ENCODE measurements at places on chromosomes 5 and 9.

- no peak for DNase-seq
These were observed 656.2 kb upstream of the PTPRD start for GRCh38 chr9:11269036-11269435.

DNA sequence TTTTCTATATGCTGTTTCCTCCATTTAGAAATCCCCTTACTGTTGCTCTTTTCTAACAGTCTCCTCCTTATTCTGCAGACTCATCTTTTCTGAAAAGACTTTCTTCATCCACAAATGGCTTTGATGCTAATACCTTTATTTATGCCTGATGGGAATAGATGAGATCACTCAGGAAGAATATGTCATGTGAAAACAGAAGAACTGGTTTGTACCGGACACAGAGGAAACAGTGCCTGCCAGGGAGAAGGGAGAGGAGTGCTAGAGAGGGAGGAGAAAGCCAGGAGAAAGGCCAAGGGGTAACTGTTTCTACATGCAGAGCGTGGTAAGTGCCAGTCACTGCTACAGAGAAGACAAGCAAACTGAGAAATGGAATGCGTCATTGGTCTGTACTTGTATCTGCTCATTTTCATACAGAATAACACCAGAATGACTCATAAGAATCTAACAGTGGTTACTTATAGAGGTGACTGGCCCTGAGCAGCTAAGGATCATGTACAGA lies 45.9 kb upstream of the PJA2 start:
- DNase-seq, result no peak

DNA sequence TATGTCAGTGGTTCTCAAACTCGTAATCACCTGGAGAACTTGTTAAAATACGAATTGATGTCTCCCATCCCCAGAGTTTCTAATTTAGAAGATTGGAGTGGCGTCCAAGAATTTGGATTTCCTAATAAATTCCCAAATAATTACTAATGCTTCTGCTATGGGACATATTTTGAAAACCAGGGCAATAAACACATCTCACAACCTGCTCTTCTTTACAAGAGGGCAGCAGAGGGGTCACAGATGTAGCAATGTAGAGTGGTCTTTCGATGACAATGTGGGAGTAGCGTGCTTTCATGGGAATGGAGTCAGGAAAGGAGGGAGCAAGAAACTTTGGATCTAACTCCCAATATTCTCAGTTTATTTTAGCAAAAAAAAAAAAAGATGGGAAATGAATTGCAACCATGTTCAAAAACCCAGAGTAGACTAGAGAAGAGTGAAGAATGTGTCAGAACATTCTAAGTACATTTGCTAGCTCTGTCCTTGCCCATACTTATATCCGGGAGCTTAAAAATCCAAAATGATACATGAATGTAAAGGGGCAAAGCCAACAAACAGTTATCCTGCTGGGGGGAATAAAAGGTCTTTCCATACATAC lies 33.8 kb upstream of the ALDH1A1 start:
- DNase-seq, result no peak

GRCh38 chr5:80346055-80346454 lies 26.3 kb downstream of the SPZ1 start:
- no peak for DNase-seq

DNA sequence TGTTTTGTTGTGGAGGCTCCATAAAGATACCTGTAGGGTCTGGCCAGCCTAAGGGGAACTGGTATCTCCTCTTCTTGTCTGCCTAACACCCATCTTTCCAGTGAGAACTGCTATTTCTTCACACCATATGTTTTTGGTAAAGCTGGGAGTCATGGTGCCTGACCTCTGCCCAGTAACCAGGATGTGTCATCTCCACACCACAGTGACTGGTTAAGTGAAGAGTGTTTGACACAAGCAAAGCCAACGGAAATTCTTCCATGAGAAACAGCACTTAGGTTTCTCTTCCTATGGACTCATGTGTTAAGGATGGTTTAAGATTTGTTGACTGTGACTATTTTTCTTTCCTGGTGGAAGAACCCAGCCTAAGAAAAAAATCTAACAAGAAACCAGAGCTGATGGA lies 111.5 kb downstream of the HTR4 start:
- no peak for DNase-seq

- no peak for DNase-seq
These were observed 316.2 kb upstream of the HAPLN1 start for GRCh38 chr5:84036842-84037241.

GRCh38 chr9:68919661-68920060 lies 94.3 kb downstream of the PRKACG start:
- no peak for DNase-seq

- no peak for DNase-seq
These were observed 18.5 kb downstream of the IFNA5 start for GRCh38 chr9:21286659-21287058.

DNA sequence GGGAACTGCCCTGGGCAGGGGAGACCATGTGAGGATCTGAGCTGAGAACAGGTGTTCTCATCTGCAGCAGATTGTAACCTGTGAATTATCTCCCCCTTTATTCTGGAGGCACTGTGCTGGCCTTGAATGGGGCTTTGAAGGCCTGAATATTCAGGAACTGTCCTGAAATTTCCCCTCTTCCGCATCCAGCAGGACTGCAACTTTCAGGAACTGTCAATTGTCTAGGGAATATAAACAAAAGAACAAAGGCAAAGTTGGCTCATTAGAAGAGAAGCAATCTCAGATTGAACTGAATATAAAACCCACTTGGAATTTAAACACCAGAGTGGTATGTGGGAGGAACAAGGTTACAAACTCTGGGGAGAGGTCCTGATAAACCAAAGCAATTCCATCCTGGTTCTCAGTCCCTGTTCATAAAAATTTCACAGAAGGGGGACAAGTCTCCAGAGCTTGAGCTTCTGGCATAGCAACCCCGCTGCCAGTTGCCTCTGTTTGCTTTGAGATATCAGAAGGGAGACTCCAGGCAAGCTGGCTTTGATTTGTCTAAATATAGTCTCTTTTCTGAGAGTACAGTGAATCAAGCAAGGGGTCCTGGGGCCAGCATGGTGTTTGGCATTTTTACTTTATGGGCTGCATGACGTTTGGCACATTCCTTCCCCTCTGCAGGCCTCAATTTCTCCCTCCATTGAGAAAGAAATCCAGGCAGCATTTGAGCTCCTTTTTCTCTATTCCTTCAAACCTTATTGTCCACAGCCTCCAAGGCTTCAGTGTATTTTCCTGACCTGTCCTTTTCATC lies 47.5 kb downstream of the ADRB2 start:
- DNase-seq, result no peak

DNA sequence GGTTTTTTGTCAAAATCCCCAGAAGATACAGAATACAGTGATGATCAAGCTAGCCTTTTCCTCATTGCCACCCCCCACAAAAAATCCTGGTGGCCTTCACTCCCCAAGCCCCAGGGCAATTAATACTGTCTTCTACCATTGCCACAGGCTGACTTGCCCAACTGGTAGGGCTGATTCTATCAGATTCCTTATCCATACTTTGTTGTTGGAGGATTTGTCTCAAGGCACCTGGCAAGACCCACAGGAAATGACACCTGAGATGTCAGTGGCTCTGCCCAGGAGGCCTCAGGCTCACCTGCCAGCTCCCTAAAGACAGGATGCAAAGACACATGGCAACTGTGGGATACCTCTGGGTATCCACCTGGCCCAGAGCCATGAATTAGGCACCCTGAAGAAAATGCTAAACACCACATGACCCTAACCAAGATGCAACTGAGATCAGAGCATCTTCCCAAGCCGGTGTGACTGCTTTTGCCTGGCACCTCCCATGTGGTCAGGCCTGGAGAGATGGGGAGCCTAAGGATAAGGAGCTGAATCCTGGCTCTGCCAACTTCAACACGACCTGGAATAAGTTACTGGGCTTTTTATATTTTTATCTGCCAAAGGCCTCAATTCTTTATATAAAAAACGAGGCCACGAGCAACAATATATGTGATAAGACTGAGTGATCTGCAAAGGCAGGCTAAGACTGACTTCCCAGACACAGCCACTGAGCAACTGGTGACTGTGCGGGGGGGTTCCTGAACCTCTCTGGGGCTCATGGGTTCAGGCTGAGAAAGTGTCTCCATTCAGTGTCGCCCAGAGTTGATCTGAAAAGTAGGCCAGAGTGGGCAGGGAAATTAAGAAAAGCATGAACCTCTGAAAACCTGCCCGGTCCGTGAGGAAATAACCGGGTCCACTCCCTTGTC lies 944 bp downstream of the ATOX1 start:
- no peak for DNase-seq

GRCh38 chr5:66861402-66861801 lies 265.2 kb downstream of the MAST4 start:
- DNase-seq, result no peak

- DNase-seq, result no peak
These were observed 65.0 kb downstream of the MELK start for GRCh38 chr9:36637491-36638270.

DNA sequence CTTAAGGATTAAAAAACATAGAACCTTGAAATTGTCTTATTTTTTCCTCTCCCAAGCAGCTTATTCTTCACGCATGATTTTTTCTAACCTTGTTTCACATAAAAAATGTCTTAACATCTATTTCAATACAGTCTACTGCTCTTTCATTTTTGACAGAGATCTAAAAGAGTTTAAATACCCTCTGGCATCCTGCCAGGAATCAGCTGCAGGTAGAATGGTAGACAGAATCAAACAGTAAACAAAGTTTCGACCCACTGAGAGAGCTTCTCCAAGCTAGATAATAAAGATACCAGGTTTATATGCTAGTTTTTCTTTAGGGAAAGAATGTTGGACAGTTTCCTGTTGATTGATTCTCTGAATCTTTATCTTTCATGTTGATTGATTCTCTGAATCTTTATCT lies 555.8 kb upstream of the CDH9 start:
- DNase-seq, result no peak

- DNase-seq, result no peak
These were observed 88.6 kb downstream of the GNAQ start for GRCh38 chr9:77943057-77943456.

- no peak for DNase-seq
These were observed 174.0 kb downstream of the HMHB1 start for GRCh38 chr5:143985832-143986515.

- no peak for DNase-seq
These were observed 65.8 kb downstream of the SPEF2 start for GRCh38 chr5:35683466-35683865.

DNA sequence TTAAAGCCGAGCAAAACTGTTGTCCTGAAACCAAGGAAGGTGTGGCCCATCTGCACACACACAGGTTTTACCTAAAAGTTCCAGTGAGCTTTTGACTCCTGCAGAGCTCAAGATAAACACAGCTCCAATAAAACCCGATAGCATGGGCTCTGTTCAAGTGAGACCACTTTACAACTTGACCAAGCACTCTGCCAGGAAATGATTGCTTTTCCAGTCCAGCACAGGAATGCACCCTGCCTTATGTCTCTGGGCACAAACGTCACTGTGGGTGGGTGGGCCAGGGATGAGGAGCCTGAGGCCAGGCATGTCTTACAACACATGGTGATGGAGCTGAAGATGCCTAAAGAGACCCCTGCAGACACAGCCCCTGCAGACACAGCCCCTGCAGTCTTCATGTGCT lies 115.3 kb downstream of the ROR2 start:
- no peak for DNase-seq

DNA sequence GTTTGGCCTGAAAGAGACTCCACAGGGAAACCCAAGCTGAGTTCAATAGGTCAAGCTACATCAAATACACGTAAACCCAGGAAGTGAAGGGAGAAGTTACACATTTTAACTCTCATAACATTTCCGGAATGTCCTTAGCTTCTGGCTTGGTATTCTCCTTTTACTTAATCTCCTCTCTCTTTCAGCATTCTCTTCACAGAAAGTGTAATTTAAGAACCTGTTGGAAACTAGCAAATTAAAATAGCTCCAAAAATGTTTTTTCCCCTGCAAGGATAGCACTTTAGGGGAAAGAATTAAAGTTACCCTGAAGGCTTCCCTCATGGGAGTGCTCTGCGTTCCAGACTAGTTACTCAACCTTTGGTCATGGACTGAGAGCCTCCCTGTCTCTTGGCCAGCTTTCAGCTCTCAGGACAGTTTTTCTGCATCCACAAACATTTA lies 292.7 kb upstream of the TARS1 start:
- DNase-seq, result no peak

DNA sequence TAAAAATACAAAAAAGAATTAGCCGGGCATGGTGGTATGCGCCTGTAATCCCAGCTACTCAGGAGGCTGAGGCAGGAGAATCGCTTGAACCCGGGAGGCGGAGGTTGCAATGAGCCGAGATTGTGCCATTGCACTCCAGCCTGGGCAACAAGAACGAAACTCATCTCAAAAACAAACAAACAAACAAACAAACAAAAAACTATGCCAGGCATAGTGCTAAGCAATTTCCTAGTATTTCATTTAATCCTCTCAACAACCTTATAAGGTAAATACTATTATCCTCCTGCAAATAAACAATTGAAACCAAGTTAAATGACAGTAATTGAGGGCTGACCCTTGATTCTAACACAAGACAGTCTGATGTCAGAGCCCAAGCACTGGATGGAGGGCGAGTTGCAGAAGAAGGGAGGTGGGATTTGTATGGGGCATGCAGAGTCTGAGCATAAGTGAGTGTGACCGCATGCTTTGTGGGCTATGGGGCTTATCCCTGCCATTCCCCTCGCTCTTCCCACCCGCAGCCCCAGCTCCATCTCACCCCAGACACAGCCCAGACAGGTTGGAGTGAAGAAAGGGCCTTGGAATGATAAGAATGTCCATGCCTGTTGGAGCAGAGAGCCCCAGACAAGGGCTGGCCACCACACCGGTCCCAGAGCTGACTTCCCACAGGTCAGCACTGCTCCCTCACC lies 24.3 kb upstream of the RPS14 start:
- no peak for DNase-seq

DNA sequence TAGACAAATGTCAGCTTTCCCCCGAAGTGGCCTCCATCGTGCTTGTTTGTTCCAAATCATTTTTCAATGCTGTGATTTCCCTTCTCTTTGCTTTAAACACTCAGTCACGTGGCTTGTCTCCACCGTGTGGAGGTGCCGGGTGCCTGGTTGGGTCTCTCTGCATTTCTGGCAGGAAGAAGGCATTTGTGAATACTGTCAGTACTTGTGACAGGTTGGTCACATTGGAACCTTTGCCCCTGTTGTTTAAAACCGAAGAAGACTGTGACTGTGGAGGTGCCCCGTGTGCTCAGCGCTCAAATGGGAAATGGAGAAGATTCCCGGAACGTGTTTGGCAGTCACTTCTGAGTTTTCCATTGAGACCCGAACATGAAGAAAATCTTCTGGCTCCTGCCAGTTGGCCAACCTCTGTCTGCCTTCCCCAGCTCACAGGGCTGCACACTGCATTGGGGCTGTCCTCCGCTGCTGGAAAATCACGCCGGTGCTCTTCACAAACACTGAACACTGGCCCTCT lies 74.6 kb downstream of the LMNB1 start:
- no peak for DNase-seq

GRCh38 chr9:98612061-98612752 lies 96.5 kb downstream of the GABBR2 start:
- no peak for DNase-seq

Measured in stimulated activated CD8-positive, alpha-beta memory T cell treated with anti-CD3 and anti-CD28 coated beads, Interleukin-4, amount 100 ng/mL, for 4 hours (primary cell).